ENCODE measurements at places on chromosomes 6 and 20. TPM values are rescaled to one million over a fixed set of nuclear protein-coding genes. Genes with fewer than 3 reads are reported as not detected.

Gene CST4
- not detected for total RNA-seq

Gene TMC2
- not detected for total RNA-seq

Gene DSP
- 104 TPM for total RNA-seq

Gene TGM3
- not detected for total RNA-seq

Gene ZSCAN31
- 10.8 TPM for total RNA-seq

Gene CCDC170
- 0.17 TPM for total RNA-seq

Gene DEFB118
- not detected for total RNA-seq

Gene HLA-A
- total RNA-seq, result 802 TPM

Gene C6orf132
- total RNA-seq, result 16.3 TPM

Gene ULBP3
- 10.9 TPM for total RNA-seq

Gene FAM209B
- total RNA-seq, result not detected

Gene PHACTR1
- 3.9 TPM for total RNA-seq

Gene MAS1
- not detected for total RNA-seq

Gene CALHM6
- 3.1 TPM for total RNA-seq

Gene VARS1
- 103 TPM for total RNA-seq

Gene RGS17
- total RNA-seq, result 3.6 TPM

Gene BANF2
- total RNA-seq, result not detected

Gene TNXB
- total RNA-seq, result not detected

Gene HDAC2
- 104 TPM for total RNA-seq

Gene EIF6
- 503 TPM for total RNA-seq

Gene FHL5
- total RNA-seq, result not detected

Gene FAM162B
- not detected for total RNA-seq

Gene MEI4
- 1.2 TPM for total RNA-seq

Gene ACOT8
- total RNA-seq, result 35.7 TPM

Gene BPIFB1
- not detected for total RNA-seq

Gene FAM83C
- not detected for total RNA-seq

Gene CAGE1
- not detected for total RNA-seq

Gene SMPDL3A
- total RNA-seq, result 9.6 TPM

Gene TBC1D7
- total RNA-seq, result 18.4 TPM

Gene VSX1
- total RNA-seq, result not detected

Gene C6orf52
- total RNA-seq, result 1.4 TPM

Gene SCRT2
- total RNA-seq, result not detected

Gene EYS
- 0.10 TPM for total RNA-seq

Gene VEGFA
- total RNA-seq, result 249 TPM

Gene RHAG
- not detected for total RNA-seq

Gene LTB
- total RNA-seq, result 7.0 TPM

Gene ASIP
- total RNA-seq, result not detected

Gene TCP11
- 0.60 TPM for total RNA-seq

Gene NKX2-4
- total RNA-seq, result not detected

Gene ADGB
- total RNA-seq, result not detected

Gene DNAH8
- under 0.01 TPM for total RNA-seq

Gene FAM135A
- total RNA-seq, result 29.2 TPM

Gene TP53TG5
- not detected for total RNA-seq

Gene BCKDHB
- total RNA-seq, result 15.6 TPM

Gene TUBB2B
- total RNA-seq, result 53.5 TPM

Measured in renal cortical epithelial cell (primary cell).